Activated T-cell treated with anti-CD3 and anti-CD28 coated beads, Interleukin-2, amount 50 U/mL, for 24 hours (primary cell): ENCODE measurements at places on chromosomes 3 and 15.

DNA sequence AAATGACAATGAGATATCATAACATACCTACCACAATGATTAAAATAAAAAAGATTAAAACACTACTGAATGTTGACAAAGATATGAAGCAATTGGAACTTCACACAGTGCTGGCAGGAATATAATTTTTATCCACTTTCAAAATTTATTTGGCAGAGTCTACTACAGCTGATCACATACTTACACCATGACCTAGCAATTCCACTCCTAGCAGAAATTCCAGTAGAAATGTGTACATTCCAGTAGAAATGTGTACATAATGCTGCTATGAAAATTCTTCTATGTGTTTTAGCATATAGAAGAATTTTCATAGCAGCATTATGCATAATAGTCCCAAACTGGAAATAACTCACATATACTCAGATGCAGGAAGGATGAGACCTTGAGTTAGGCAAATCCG lies 43.5 kb downstream of the IFT57 start:
- peaks cover 32% of the 10 kb centered on the region for H3K4me1 ChIP-seq
- peaks cover 8% of the 10 kb centered on the region for H3K36me3 ChIP-seq
- H3K4me3 ChIP-seq: no peak overlapping the region

DNA sequence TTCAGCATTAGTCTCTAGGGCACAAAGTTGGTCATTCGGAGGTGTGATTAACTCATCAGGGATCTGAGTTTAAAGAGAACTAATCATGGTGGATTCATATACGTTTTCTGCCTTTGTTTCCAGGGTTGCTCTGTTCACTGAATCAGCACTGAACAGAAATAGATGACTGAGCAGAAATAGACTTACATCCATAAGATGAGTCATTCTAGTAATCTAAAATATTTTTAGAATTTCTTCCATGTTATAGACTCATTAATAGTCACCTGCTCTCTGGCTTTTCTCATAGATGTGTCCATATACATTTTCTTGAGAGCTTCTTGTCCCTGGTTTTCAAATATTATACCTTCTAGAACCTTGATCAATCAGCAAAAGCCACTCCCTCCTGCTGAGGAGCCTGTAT lies 837.6 kb upstream of the DPPA4 start:
- DNase-seq: no peak
- H3K4me1 ChIP-seq: no peaks in the 10 kb centered on the region
- H3K27me3 ChIP-seq: no peaks in the 10 kb centered on the region

DNA sequence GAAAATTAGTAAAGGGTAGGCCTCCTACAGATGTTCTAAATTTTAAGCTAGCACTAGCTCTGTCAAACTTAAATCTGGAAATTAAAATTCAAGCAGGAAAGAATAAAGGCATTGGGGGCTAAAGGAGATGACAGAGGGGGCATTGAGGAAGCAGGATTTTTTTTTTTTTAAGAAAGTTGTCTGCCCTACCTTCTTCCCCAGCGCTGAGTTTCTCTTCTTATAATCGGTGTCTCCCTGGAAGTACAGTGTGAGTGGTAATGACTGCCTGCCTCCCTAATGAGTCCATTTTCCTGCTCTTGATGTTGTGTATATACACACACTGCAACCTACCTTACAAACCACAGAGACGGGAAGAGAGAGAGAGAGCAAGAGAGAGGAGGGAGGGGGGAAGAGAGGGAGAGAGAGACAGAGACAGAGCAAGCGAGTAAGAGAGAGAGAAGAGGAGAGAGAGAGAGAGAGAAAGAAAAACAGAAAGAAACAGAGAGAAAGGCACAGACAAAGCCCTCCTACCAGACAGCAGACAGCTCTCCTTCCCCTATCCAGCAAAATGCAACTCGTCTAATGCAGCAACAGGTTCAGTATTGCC lies 47.0 kb downstream of the ZBTB20 start:
- no peaks in the 10 kb centered on the region for H3K27me3 ChIP-seq
- peak overlapping the region; percentile 73 for H3K4me3 ChIP-seq
- peaks cover 52% of the 10 kb centered on the region for H3K4me1 ChIP-seq
- H3K36me3 ChIP-seq: peaks cover 17% of the 10 kb centered on the region
- H3K27ac ChIP-seq: peak overlapping the region; percentile 85

GRCh38 chr3:127488141-127488672 lies 102.3 kb downstream of the TPRA1 start:
- no peak overlapping the region for H3K4me3 ChIP-seq
- DNase-seq: peak; percentile 18
- H3K27ac ChIP-seq: no peak overlapping the region
- peaks cover 72% of the 10 kb centered on the region for H3K27me3 ChIP-seq
- no peaks in the 10 kb centered on the region for H3K36me3 ChIP-seq

DNA sequence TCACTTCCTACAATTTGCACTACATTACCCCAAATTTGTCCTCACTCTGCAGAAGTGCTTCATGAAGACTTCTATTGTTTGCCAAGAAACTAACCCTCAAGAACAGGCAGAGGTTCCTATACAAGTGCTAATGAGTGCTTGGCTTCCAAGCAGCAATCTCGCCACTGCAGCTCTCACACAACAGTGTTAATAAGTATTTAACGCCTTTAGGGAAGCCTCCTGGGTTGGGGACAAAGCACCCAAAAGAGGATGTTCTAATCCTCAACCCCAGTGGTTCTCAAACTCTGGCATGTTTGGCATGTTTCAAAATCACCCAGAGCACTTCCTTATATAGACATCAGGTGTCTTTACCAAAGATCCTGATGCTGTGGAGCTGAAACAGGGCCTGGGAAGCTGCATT lies 64.6 kb downstream of the ZIC4 start:
- no peaks in the 10 kb centered on the region for H3K36me3 ChIP-seq
- H3K27ac ChIP-seq: no peak overlapping the region
- no peak for DNase-seq
- no peaks in the 10 kb centered on the region for H3K4me1 ChIP-seq
- no peaks in the 10 kb centered on the region for H3K27me3 ChIP-seq
- no peak overlapping the region for H3K4me3 ChIP-seq

DNA sequence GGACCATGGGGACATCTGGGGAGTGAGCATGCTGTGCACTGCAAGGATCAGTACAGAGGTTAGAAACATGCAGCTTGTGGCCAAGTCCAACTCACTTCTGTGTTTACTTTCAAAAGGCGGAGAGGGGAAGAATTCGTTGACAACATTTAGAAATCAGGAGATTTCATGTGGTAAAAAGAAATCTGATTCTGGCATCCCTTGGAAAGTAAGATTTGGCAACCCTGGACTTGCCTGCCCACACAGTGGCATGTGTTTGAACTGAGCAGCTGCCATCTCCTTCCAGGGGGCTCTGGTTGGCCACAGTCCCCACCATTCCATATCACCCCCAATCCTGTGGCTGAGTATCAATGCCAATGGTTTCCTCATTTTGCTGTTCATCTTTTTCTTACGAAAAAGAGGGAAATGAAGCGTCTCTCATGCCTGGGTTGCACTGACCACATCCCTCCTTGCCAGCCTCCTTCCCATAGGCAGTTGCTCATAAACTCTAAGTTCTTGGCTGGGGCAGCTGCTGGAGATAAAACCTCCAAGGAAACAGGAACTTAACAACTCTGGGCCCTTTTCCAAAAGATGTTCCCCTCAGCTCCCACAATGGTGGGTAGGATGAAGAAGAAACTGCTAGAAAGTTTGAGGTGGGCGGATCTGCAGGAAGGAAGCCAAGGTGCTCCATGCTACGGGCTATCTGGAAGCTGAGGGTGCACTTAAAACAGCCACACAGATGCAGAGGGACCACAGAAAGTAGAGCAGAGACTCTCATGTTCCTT lies 29.2 kb downstream of the SLC6A11 start:
- H3K4me3 ChIP-seq: no peak overlapping the region
- no peak overlapping the region for H3K27ac ChIP-seq
- H3K4me1 ChIP-seq: peaks cover 7% of the 10 kb centered on the region
- H3K36me3 ChIP-seq: no peaks in the 10 kb centered on the region
- no peak for DNase-seq
- peaks cover 38% of the 10 kb centered on the region for H3K27me3 ChIP-seq

DNA sequence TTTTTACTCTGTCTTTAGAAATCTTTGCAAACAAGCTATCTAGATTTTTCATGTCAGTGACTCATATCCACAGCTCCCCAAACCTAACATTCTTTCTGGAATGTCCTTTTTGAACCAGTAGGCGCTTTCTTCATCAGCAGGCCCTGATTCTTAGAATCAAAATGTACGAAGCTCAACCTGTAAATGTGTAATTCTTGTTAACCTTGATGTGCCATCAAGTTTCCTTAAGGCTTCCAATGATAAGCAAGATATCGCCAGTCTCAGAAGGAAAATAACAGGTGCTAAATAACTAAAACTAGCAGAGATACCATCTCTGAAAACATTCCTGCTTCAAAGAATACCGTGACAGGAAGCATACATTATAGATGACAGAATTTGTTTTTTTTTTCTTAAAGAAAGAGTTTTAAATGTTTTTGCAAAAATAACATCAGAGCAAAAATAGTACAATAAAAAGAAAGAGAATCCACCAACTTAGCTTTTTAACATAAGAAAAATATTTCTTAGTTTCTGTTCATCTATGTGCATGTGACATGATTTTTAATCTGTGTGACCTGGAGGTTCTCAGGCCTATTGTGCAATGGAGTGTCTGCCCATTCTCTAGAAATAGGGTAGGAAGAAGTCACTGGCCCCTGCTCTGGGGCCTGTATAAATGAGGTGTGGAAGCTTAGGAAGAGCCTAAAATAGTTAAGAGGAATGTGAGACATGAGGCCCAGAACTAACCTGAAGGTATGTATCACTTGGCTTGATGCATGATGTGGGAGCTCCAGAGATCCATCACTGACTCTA lies 14.7 kb upstream of the SECISBP2L start:
- H3K4me1 ChIP-seq: peaks cover 14% of the 10 kb centered on the region
- no peaks in the 10 kb centered on the region for H3K36me3 ChIP-seq
- H3K27me3 ChIP-seq: no peaks in the 10 kb centered on the region
- no peak for DNase-seq
- H3K27ac ChIP-seq: peak overlapping the region; percentile 67

- no peak for DNase-seq
- H3K27me3 ChIP-seq: no peaks in the 10 kb centered on the region
- H3K4me3 ChIP-seq: no peak overlapping the region
- H3K4me1 ChIP-seq: peaks cover 19% of the 10 kb centered on the region
- H3K27ac ChIP-seq: no peak overlapping the region
Measured at GRCh38 chr3:8952130-8952529, 11.1 kb downstream of the RAD18 start.

DNA sequence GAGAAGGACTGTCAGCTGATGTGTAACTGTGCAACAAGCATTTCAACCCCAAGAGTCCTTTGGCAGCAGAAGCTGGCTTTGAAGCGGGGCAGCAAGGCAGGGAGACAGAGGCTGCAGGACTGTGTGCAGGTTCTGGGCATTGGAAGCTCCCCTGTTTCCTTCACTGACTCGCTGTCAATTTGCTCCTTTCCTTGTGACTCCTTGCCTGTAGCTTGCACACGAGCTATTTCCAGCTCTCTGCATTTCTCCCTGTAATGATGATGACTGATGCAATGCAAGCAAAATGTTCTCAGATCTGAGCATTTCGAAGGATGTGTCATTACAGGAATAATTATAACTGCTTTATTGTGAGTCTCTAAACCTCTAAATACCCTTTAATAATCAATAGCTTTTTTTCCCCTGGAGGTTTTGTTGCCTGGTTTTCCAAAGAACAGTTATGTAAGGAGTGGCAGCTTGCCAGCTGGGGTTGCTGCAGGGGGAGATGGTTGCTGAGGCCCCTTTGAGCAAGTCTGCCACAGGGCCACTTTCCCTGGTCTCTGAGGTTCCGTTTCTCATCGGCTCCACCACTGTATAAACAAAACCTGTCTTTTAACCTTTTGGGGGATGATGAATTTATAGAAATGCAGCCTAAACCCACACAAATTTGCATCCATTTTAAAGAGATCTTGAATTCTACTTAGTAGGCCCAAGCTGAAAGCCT lies 2.8 kb downstream of the APOD start:
- no peaks in the 10 kb centered on the region for H3K36me3 ChIP-seq
- H3K27ac ChIP-seq: no peak overlapping the region
- H3K27me3 ChIP-seq: peaks cover 3% of the 10 kb centered on the region
- peaks cover 11% of the 10 kb centered on the region for H3K4me1 ChIP-seq
- H3K4me3 ChIP-seq: no peak overlapping the region

GRCh38 chr3:124556636-124557035 lies 173.6 kb upstream of the UMPS start:
- no peak for DNase-seq
- H3K4me1 ChIP-seq: peaks cover 5% of the 10 kb centered on the region
- H3K27me3 ChIP-seq: peaks cover 69% of the 10 kb centered on the region
- H3K27ac ChIP-seq: no peak overlapping the region
- H3K36me3 ChIP-seq: no peaks in the 10 kb centered on the region
- no peak overlapping the region for H3K4me3 ChIP-seq

DNA sequence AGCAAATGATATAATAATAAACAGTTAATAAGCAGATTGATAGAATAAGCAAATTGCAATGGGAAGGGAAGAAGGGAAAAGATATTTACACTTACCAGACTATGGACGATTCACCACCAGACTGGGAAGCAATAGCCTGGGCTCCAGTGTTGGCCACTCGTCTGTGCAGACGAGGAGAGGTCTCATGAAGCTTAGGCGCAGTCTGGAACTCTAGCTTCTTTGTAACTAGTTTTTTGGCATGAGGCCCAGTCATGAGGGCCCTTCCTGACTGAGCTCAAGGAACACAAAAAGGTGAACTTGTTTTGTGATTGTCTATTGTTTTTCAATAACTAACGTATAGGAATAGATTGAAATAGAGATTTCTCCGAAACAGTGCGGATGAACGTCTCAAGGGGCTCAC lies 63.3 kb upstream of the GATM start:
- no peak for DNase-seq
- H3K4me1 ChIP-seq: no peaks in the 10 kb centered on the region
- H3K36me3 ChIP-seq: no peaks in the 10 kb centered on the region

GRCh38 chr3:13043656-13044055 lies 29.6 kb downstream of the IQSEC1 start:
- no peaks in the 10 kb centered on the region for H3K36me3 ChIP-seq
- no peak overlapping the region for H3K4me3 ChIP-seq
- H3K4me1 ChIP-seq: peaks cover 25% of the 10 kb centered on the region
- H3K27me3 ChIP-seq: no peaks in the 10 kb centered on the region

DNA sequence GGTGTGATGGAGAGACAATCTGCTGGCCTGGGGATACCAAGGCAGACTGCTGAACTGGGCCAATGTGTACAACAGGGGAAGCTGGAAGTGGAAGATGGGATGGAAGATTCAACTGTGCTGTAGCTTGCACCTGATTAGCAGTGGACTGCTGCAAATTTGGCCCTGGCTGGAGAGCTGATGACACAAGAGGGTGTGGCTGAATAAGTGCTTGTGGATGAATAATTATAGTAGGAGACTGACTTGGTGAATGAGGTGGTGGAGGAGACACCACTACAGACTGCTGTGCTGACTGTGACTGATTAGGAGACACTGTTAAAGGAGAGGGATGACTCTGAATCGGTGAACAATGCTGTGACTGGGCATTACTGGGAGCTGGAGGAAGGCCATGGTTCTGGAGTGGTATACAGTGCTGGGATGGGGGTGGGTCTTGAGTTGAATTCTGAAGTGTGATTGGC lies 52.5 kb downstream of the PHC3 start:
- H3K36me3 ChIP-seq: peaks cover 80% of the 10 kb centered on the region
- no peak for DNase-seq
- peak overlapping the region; percentile 86 for H3K27ac ChIP-seq

GRCh38 chr15:58788056-58788710 lies 17.1 kb downstream of the MINDY2 start:
- H3K4me3 ChIP-seq: no peak overlapping the region
- no peak for DNase-seq
- H3K4me1 ChIP-seq: no peaks in the 10 kb centered on the region
- peaks cover 18% of the 10 kb centered on the region for H3K36me3 ChIP-seq

GRCh38 chr3:129502641-129503408 lies 25.6 kb upstream of the RHO start:
- H3K27me3 ChIP-seq: no peaks in the 10 kb centered on the region
- no peak overlapping the region for H3K4me3 ChIP-seq
- no peaks in the 10 kb centered on the region for H3K4me1 ChIP-seq
- H3K36me3 ChIP-seq: peaks cover 33% of the 10 kb centered on the region
- no peak for DNase-seq
